Activated CD8-positive, alpha-beta memory T cell treated with anti-CD3 and anti-CD28 coated beads for 1 hour (primary cell): ENCODE measurements at places on chromosomes 6 and 20.

DNA sequence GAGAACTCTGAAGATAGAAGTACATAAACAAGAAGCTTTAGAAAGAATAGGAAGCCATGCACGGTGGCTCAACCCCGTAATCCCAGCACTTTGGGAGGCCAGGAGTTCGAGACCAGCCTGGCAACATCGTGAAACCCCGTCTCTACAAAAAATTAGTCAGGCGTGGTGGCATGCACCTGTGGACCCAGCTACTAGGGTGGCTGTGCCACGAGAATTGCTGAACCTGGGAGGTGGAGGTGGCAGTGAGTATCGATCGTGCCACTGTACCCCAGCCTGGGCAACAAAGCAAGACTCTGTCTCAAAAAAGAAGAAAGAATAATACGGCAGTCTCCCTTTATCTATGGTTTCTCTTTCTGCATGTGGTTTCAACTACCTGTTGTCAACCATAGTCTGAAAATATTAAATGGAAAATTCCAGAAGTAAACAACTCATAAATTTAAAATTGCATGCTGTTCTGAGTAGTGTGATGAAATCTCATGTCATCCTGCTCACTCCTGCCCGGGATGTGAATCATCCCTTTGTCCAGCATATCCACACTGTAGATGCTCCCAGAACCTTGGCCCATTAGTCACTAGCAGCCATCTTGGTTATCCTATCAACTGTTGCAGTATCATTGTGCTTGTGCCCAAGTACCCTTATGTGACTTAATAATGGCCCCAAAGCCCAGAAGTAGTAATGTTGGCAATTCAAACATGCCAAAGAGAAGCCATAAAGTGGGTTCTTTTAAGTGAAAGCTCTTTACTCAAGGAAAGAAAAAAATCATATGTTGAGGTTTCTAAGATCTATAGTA, 22.1 kb downstream of the DEK start:
- DNase-seq, result no peak

- DNase-seq, result no peak
Measured at GRCh38 chr20:17854307-17854903, 114.2 kb downstream of the SNX5 start.

- no peak for DNase-seq
Measured at GRCh38 chr6:150800674-150801314, 64.7 kb upstream of the MTHFD1L start.

DNA sequence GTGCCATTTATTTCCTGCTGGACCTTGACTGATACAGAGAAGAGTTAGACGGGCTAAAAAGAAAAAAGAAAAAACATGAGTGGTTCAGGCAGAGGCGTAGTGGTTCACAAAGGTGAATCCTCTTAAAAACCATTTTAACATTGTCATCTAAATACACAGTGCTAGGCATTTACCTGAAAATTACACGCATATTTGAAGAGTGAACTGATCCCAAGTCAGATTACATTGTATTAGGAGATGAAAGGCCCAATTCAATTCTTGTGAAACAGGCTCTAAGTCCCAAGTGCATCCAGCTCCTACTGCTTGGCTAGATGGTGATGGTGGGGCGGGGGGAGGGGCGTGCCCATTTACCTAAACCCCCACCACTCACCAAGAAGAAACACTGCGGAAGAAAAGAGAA, 46.7 kb upstream of the ATXN1 start:
- DNase-seq, result no peak
